ENCODE measurements at places on chromosomes 11 and 22. TPM values are rescaled to one million over a fixed set of nuclear protein-coding genes. Genes with fewer than 3 reads are reported as not detected.

DNA sequence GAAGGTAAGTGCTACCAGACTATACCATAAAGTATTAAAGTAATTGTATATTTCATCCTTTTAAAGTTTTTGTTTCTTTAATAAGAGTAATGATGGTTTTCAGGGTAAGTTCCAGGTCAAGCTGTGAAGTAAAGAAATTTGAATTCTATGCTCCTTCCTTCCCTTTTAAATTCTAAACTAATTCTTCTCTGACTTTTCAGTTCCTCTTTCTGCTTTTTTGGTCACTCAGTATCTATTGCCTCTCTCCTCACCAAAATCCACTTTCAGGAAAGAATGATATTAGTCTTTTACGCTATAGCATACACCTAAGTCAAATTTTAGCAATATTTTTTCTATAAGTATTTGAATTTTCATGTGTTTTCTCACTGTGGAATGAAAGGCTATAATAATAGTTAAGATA lies 8.2 kb downstream of the MMP8 start:
- no peak for DNase-seq

DNA sequence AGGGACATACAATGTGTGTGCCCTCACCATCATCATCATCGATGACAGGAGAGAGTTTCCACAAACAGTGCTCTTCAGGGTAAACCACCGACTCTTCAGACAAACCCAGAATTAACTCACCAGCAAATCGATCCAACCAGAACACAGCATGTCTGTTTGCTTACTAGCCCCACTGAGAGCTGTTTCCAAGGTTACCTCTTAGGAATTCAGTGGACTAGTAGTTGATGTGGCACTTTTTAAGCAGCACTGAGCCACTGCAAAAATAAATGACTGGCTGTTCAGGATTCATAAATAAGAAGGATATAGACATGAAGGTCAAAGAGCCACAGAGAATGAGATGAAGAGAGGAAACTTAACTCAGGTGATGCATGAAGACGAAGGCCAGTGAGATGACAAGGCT lies 83.1 kb downstream of the PARVA start:
- no peak for DNase-seq

DNA sequence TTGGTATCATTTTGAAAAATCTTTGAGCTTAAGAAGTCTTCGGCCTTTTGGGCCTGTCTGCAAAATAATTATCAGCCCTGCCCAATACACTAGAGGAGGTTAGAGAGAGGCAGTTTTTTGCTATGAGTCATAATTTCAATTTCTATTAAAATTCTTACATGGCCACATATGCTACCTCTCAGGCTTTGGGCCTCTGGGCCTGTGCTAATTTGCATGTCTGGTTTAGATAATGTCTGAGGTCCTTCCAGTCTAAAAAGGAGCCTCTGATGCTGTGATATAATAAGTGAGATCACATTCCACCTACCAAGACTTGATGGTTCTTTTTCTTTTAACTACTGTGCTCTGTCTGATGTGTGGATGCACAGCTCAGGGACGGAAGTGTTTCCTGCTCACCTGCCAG lies 70.8 kb downstream of the KCNJ1 start:
- DNase-seq: no peak

DNA sequence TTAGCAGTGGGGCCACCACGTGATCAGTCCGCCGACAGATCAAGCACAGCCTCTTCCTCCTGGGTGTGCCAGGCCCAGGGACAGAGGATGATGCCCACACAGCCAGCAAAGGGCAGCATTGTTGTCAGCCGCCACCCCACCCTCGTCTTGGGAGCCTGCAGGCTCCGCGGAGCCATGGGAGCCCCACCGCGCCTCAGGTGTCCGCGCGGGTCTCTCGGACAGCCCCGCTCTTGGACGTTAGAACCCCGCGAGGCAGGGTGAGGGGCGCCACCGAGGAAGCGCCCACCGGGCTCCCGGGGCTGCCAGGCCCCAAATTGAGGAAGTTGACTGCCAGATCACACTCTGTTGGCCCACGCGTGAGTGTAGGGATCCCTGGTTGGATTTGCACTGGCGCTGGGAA lies 83.9 kb upstream of the MS4A8 start:
- DNase-seq: no peak

Gene FADS1
- 18.8 TPM for total RNA-seq

Gene TPCN2
- total RNA-seq: 6.8 TPM

DNA sequence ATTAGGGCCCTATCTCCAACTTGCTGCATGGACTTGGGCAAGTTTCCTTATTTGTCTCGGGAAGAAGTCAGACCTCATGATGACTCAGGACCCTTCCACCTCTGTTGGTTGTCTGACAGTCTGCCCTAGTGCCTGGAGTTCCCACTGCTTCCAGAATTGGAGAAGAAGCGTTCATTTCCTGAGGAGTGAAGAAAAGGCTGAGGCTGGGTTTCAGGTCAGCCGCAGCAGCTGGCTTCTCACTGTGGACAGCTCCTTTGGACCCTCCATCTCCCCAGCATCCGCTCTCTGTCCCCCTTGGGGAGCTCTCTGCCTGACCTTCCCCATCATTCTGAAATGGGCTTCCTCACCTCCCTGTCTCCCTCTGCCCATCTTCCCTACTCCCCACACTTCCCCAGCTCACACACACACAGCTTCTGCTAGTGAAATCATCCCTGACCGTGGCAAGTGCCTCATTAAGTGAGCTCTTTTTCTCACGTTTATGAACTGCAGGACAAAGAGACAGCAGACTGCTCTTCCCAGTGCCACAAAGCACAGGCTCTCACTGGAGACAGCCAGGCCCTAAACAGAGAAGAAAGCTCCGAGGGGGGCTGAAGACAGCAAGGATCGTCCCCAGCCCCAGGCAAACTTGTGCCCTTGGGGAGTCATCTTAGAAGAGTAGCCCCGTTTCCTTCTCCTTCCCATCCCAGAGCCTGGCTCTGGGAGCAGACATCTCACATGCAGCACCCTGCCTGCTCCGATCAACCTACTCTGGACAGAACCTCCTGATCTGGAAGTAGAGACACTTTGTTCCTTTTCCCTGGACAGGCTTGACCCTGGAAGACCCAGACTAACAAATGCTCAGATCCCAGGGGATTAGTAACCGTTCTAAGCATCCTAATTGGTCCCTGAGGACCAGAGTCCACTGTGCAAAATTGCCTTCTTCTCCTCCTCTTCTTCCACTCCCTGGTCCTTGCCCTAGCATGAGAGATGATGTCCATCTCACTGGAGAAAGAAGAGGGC lies 157.9 kb downstream of the FEZ1 start:
- DNase-seq: no peak

DNA sequence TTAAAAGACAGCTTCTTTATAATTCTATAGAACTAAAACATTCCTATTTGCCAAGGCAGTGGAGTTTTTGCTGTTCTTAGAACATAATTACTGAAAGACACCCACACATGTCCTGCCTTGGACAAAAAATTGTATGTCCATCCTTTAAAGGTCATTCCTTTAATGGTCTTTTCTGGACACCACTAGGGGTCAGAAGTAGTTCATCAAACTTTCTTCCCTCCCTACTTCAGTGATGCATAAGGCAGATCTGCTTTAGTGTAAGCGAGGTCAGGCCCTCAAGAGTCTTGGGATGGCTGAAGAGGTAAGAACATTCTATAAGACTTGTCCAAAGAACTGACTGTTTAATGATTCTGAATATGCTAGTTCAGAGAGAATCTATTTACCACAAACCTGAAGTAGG lies 4.3 kb upstream of the OR51V1 start:
- peak; percentile 37 for DNase-seq

DNA sequence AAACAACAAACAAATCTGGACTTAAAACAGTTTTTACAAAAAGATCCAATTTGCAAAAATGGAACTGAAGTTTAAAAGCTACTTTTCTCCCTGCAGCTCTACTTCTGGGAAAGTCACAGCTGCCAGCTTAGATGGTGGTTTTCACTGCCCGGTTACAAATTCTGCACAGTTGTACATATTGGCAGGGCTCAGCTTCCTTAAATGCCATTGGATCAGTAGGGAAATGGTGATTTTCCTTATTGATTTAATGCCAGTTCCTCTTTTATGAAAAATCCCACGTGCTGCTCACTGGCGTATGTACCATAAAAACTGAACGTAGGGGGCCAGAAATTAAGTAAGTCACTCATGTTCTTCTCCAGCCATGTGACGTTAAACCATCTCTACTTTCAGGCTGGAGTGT lies 22.8 kb downstream of the GRAP2 start:
- peak; percentile 50 for DNase-seq

Gene UCP2
- total RNA-seq: 18.0 TPM

Gene PUS3
- total RNA-seq: 11.0 TPM

DNA sequence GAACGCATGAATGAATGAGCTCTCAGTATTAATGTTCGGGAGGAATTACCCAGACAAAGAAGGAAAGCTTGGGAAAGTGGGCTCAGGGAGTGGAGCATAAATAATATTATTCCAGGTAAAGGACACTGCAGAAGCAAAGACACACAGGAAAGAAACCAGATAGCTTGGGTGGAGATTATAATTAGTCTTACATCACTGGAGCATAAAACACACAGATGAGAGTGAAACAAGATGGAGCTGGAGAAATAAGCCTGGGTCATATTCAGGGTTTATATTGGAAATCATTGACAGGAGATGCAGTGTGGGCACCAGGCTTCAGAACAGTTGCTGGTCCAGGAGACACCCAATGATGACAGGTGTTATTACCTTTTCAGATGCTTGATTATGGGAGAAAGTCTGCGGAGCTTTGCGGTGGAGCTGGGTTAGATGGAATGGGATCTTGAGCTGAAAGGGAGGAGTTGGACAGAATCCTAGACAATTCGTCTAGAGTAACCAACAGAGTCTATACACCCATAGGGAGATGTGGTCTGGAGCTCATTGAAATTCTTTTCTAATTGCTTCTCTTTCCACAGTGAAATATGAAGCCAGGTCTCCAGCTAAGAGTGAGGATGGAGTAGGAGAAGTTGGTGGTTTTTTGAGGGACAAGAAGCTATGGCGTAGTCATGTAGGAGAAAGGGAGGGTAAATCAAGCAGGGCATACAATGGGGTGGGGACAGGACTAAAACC lies 227.2 kb downstream of the FAM76B start:
- no peak for DNase-seq

- no peak for DNase-seq
Measured at GRCh38 chr22:50175921-50176849, 5.7 kb downstream of the PANX2 start.

DNA sequence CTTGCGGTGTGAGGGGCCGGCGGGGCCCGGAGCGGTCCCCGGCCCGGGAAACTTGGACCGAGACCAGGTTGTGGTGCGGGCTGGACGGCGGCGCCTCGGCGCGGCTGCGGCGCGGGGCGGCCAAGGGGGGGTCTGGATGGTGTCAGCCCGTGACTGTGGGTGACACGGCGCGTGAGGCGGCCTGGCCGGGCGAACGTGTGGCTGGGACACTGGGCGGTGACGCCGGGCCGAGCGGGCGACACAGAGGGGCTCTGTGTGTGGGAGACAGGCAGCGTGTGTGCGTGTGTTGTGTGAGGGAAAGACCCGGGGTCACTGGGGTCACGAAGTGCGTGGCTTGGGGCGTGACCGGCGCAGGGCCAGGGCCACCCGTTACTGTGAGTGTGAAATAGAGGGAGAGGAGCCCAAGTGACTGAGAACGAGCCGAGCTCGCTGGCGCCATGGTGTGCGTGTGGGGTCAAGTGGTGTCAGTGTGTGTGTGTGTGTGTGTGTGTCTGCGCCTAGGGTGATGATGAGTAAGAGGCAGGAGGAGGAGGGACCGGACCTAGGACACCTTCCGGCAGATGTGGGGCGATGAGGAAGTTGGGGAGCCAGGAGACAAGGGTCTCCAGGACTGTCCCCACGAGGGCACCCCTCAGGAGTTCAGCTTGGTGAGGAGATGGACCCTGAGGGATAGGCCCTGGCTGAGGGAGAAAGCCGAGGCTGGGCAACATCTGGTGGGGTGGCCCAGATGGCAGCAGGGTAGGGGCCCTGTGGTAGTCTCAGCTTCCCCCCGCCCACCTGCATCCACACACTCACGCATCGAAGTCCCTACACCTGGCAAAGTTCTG lies 817 bp downstream of the RELT start:
- DNase-seq: peak; percentile 70

- DNase-seq: no peak
Measured at GRCh38 chr11:1146365-1146764, 11.4 kb upstream of the MUC5AC start.

Gene CASP12
- 0.22 TPM for total RNA-seq

- DNase-seq: peak; percentile 21
Measured at GRCh38 chr22:30004694-30005093, 75.6 kb upstream of the HORMAD2 start.

DNA sequence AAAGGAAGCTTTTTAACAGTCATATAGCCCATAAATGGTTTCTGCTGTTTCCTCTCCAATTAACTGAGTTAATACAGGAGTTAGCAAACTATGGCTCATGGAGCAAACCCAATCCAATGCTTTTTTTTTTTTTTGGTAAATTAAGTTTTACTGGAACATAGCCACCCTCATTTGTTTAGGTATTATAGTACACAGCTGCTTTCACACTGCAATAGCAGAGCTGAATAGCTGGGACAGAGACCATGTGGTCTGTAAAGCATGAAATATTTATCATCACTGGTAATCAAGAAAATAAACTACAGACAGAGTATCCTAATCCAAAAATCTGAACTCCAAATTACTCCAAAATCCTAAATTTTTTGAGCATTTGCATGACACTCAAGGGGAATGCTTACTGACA lies 53.7 kb downstream of the RDX start:
- DNase-seq: no peak

GRCh38 chr11:35046681-35047080 lies 92.3 kb upstream of the CD44 start:
- DNase-seq: no peak

Gene C11orf97
- total RNA-seq: not detected

DNA sequence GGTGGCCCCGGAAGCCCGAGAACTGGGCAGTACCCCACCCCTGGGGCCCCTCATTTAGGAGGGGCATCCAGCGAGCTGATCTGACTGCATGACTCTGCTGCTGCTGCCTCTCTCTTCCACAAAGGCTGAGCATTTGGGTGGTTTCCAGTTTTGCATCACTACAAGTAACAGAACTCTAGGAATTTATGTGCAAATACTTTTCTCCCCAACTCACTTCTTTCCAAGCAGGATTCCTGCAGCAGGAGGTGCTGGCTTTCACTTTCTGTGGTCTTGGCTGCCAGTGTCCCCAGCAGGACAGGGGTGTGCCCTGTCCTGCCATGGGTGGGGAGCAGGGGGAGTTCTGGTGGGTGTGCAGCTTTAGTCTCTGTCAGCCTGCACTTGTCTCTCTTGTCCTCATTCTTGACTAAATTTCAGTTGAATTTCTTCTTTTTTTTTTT lies 21.2 kb downstream of the UPB1 start:
- DNase-seq: peak; percentile 92

DNA sequence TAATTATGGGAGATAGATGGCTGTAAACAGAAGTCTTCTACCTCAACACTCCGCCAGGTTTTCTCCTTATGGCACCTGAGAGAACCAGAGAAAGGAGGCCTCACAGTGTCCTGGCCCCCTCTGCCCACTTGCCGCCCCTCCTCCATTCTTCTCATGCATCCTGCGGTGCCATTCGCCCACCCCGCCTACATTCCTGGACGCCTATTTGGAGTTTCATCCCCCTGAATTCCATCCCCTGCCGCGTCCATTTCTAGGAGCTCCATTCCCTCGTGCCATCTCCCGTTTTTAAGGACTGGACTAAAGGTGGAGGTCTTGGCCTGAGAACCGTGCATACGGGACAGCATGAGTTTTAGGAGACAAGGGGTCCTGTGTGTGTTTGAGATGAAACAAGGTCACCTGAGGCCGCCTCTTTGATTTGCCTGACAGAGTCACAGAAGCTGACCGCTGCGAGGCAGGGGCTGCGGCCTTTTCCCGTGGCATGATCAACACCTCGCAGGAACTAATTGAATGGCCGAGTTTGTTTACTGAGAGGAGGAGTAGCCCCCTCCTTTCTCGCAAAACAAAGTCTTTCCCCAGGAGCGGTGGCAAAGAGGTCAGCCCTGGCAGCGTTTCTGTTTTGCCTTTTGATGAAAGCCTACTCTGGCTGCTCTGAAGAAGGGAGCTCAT lies 246.2 kb downstream of the ST3GAL4 start:
- no peak for DNase-seq
